Stimulated activated CD8-positive, alpha-beta memory T cell treated with anti-CD3 and anti-CD28 coated beads, Interleukin-12 subunit alpha, Interleukin-12 subunit beta, amount 100 ng/mL, for 1 hour (primary cell): ENCODE measurements at places on chromosomes 2 and 18.

DNA sequence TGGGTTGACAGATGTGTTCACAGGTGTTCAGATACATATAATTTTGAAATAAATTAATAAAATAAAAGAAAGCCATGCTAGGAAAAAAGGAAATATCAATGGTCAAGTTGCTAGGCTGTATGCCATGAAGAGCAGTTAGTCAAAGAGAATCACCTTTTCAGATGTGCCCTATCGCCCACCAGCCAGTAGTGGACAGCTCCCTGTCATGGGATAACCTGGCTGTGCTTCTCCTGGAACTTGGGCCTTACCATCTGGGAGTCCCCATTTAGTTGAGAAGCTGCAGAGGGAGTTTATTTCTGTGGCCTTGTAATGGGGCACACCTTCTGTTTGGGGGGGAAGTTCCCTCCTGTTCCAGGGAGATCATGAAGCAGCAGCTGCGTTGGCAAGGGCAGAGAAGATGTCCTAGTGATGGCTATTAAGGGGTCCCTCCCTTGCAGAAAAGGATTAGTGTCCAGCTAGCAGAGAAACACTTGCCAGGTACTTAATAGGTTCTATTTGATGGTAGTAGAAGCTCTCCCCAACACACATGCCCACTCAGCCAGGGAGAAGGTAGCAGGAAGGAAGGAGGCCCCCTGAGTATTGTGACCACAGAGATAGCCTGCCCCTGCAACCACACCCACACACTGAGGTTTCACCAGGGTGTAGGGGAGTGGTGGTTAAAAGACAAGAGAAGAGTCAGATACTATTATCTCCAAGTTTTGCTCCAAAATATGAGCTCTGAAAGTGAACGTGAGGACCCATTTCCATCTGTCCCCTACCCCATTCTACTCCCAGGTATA, 117.7 kb downstream of the B3GNT2 start:
- no peak for DNase-seq

- no peak for DNase-seq
These were observed 50.5 kb downstream of the IMPA2 start for GRCh38 chr18:12031846-12032245.

DNA sequence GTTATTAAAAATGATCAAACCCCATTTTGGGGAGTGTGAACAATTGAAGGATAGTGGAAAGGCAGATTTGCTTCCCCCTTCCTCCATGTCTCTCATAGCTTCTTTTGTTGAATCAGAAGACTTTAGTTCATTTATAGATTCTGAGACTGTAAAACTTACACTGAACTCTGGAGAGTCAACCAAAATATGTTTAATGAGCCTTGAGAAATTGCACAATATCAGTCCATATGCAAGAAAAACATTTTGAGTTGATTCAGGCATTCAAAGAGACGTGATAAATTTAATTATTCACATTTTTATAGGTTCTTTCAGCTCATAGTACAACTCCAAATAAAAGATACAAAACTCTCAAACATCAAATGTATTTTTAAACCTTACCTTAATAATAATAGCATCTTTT, 354.4 kb upstream of the SPRED2 start:
- no peak for DNase-seq

- no peak for DNase-seq
These were observed 6.0 kb upstream of the OTX1 start for GRCh38 chr2:63044362-63045327.

- no peak for DNase-seq
These were observed 10.4 kb upstream of the CCDC74A start for GRCh38 chr2:131517106-131517831.

- no peak for DNase-seq
These were observed 151.0 kb downstream of the HDAC4 start for GRCh38 chr2:239249776-239250175.

GRCh38 chr2:238255151-238255551, 15.3 kb upstream of the HES6 start:
- DNase-seq = no peak

- DNase-seq = no peak
These were observed 66.5 kb downstream of the SLC40A1 start for GRCh38 chr2:189514104-189514503.

GRCh38 chr2:5020116-5020875, 671.9 kb upstream of the SOX11 start:
- no peak for DNase-seq

DNA sequence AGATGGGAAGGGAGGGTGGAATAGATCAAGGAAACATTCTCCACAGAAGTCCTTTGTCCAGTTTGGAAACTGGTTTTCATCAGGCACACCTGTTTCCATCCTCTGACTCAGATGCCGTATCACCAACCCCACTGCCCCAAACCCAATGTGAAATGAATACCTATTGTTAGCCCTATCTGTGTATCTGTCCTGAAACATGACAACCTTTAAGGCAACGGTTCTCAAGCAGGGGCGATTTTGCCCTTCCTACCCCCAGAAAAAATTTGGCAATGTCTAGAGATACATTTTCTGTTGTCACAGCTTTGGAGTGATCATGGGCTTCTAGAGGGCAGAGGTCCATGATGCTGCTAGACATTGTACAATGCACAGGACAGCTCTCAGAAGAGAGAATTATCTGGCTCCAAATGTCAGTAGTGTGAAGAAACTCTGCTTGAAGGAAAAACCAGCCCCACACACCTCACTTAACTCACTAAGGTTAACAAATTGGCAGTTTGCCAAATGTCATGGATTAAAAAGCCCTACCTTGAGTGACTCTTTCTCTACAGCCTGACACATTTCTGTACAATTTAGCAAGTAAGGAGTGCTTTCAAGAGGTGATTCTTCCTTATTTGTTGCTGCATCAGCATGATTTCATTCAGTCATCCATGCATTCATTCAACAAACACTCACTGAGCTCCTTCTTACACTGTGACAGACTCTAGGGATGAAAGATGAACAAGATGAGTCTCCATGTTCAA, 3.4 kb downstream of the SCTR start:
- no peak for DNase-seq

DNA sequence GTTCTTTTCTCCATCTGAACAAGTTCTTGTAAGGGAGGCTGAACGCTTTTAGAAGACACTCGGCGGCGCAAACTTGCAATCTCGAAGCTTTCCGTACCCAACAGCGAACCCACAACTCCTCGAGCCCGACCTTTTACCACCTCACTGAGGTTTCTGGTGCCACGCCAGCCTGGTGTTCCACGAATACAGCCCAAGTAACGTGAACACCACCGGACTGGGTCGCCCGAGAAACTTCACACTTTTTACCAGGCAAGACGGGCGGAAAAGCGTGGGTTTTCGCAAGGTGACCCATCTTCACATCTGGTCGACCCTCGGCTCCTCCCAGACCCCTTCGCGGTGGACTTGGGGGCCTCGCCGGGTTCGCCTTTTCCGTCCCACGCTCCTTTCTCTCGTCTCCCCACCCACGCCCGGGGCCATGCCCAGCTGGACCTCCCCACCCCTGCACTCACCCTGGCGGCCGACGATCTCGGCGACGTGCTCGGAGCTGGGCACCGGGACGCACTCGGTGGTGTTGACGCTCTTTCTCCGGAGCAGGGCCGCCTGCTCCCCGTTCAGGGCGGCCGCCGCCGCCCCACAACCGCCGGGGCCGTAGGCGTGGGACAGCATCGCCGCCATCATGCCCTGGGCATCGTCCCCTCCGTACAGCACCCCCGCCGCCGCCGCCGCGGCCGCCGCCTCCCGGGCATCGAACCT, 1.2 kb downstream of the MEX3C start:
- DNase-seq = peak; percentile 39

DNA sequence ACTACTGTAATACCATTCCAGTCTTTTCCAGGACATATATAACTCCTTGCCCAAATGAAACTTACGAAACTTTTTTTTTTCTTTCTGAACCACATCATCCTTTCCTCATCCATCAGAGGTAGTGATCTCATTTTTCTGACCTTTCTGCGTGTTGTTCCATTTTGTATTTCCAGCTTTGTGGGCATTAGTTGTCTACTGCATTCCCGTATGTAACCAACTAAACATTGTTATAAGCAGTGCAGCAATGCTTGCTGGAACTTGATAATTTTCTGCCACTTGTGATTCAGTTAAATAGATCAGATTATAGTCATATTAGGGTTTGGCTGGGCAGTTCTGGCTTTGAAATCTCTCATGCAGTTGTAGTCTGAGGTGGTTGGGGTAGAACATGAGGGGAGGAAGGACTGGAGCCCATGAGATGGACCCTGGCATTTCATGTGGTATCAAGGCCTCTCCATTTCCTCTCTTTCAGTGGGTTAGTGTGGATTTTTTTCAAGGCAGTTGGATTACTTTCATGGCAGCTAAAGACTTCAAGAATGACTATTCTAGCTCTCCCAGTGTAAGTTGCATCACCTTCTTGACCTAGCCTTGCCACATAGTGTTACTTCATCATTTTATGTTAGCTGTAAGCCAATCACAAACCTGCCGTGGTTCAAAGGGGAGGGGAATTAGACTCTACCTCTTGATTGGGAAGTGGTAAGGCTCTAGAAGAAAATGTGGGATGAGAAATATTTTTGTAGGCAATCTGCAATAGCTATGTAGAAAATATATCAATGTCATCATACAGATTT, 80.5 kb downstream of the EHBP1 start:
- DNase-seq = no peak

DNA sequence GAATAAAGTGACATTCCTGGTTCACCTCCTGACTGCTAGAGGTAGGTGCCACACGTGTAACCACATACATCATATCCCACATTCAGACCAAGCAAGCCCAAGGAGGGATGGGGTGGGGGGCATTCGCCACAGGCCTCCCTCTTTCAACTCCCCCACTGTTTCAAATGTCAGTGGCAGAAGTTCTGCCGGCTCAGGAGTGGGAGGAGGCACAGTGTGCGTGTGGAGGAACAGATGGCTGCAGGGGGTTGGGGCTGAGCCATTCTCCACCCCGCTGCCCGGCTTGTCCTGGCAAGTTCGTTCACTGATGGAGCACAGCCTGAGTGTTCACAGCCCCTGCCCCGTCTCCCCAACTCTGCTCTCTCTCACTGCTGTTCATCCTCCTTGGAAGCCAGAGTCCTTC, 75.4 kb upstream of the TANC1 start:
- no peak for DNase-seq

- peak; percentile 36 for DNase-seq
These were observed 48.1 kb downstream of the TIMM21 start for GRCh38 chr18:74196220-74197119.
